ENCODE measurements at places on chromosomes 7 and 10. TPM values are rescaled to one million over a fixed set of nuclear protein-coding genes. Genes with fewer than 3 reads are reported as not detected.

The CYP2E1 gene
- 19.2 TPM for total RNA-seq

The COL17A1 gene
- 16.3 TPM for total RNA-seq

The AGBL3 gene
- total RNA-seq = 8.4 TPM

The ACTR1A gene
- 277 TPM for total RNA-seq

The TUBB8 gene
- not detected for total RNA-seq

The RTKN2 gene
- not detected for total RNA-seq

The CFTR gene
- 14.5 TPM for total RNA-seq

The SLC26A5 gene
- total RNA-seq = not detected

The CLEC2L gene
- not detected for total RNA-seq

DNA sequence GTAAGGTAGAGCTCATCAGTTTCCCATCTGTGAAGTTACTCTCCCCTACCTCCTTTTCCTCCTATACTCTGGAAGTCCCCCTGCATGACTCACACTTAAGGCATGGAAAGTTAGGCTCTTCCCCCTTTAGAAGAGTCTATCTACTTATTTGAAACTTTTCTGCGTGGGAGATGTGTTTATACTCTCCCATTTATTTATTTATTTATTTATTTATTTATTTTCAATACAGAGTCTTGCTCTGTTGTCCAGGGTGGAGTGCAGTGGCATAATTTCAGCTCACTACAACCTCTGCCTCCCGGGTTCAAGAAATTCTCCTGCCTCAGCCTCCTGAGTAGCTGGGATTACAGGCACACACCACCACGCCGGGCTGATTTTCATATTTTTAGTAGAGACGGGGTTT lies 107.5 kb upstream of the JCAD start:
- no peak for DNase-seq

DNA sequence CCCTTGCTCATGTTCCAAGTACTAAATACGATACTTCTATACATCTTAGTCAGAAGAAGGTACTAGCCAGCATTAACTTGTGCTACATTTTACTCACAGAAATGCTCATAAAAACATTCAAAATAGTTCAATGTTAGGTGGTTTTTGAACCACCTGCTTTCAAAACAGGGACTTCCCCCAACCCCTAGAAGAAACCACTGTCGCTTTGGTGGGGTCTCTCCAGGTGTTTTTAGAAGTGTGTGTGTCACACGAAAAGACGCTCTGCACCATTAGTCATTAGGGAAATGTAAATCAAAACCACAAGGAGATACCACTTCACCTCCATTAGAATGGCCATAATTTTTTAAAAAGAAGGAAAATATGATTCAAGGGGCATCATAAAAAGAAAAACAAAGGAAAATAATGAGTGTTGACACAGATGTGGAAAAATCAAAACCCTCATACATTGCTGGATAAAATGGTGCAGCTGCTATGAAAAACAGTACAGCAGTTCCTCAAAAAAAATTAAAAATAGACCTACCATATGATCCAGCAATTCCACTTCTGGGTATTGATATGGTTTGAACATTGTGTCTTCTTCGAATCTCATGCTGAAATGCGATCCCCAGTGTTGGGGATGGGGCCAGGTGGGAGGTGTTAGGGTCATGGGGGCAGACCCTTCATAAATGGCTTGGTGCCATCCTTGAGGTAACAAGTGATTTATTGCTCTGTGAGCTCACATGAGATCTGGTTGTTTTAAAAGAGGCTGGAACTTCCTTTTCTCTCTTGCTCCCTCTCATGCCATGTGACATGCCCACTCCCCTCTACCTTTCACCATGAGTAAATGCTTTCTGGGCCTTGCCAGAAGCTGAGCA lies 74.2 kb downstream of the MALSU1 start:
- DNase-seq = no peak

- DNase-seq = no peak
Measured at GRCh38 chr7:29032146-29032545, 74.0 kb upstream of the TRIL start.

DNA sequence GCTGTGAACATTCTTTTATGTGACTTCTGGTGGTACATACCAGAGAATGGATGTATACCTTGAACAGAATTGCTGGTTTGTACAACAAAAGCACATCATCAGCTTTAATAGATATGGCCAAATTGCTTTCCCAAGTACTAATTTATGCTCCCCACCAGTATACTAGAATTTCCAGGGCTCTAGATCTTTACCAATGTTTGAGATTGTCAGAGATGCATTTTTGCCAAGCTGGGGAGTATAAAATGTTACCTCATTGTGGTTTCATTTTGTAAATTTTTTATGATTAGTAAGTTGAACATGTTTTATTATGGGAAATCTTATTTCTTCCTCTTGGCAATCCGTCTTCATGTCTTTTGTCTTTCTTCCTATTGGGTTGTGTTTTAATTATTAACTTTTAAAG lies 179.9 kb upstream of the TMEM106B start:
- DNase-seq = no peak

GRCh38 chr7:75967487-75967997 lies 26.9 kb downstream of the TMEM120A start:
- DNase-seq = peak; percentile 87

DNA sequence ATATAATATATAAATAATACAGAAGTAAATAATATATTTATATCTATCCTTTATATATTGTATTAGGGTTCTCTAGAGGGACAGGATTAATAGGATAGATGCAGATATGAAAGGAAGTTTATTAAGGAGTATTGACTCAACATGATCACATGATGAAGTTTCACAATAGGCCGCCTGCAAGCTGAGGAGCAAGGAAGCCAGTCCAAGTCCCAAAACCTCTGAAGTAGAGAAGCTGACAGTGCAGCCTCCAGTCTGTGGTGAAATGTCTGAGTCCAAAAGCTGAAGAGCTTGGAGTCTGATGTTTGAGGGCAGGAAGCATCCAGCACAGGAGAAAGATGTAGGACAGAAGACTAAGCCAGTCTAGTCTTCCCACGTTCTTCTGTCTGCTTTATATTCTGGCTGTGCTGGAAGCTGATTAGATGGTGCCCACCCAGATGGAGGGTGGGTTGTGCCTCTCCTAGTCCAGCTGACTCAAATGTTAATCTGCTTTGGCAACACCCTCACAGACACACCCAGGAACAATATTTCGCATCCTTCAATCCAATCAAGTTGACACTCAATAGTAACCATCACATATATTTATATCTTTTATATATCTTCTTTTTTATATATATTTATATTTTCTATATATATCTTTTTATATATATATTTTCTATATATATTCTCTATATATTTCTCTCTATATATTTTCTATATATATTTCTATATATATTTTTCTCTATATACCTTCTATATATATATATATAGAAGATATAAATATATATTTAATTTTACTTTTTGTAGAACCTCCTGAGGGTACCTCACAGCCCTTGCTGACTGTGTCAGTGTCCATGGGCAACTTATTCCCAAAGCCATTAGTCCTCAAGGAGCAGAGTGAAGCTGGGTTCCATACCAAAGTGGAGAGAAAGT lies 24.6 kb upstream of the AKR1B10 start:
- DNase-seq = no peak

- DNase-seq = peak; percentile 87
Measured at GRCh38 chr7:65307651-65308299, 65.9 kb upstream of the ZNF92 start.

DNA sequence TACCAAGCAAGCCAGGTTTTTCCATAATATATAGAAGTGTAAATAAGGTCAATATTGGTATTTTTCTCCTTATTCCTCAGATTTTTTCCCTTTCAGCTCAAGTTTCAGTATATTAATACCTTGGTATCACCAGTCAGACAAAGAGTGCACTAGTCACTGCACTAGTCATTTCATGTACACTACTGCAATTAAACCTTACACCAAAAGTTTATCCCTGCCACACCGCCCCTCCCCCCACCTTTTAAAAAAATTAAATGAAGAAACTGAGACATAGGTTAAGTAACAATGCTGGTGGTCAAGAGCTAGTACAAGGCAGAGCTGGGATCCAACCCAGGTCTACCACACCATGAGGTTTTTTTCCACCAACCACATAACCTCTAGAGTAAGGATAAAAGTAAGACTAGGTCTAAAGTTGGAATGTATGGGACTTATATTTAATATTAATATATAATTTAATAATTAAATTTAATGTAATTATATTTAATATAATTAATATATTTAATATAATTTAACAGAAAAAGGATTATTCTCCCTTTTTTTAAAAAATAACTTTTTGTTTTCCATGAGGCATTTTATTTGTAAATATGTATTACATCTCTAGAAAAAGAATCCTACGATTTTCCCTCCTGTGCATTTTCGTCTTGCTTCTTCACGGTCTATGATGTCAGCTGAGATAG lies 68.5 kb downstream of the NT5C2 start:
- no peak for DNase-seq

DNA sequence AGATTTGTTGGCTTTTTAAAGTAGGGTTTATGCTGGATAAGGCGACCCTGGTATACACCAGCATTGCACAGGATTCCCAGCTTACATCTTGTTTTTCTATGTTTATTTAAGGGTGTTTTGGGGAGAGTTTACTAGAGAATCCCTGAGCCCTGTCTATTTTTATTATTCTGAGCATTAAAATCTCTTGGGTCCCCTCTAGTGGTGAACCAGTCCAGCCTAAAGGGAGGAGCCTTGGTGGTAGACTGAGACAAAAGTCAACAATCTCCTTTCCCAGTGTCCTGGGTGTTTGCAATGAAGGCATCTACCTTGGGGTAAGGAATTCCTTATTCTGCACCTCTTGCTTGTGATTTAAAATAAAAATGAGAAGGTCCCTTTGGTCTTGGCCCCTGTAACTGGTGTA lies 38.2 kb downstream of the ANTXRL start:
- no peak for DNase-seq

GRCh38 chr7:128021366-128021765 lies 9.9 kb downstream of the LRRC4 start:
- no peak for DNase-seq

GRCh38 chr10:75825661-75826060 lies 394.2 kb downstream of the LRMDA start:
- DNase-seq = no peak

- no peak for DNase-seq
Measured at GRCh38 chr7:65219623-65220022, 154.0 kb upstream of the ZNF92 start.

GRCh38 chr10:60827791-60828488 lies 49.7 kb downstream of the CDK1 start:
- DNase-seq = peak; percentile 36

DNA sequence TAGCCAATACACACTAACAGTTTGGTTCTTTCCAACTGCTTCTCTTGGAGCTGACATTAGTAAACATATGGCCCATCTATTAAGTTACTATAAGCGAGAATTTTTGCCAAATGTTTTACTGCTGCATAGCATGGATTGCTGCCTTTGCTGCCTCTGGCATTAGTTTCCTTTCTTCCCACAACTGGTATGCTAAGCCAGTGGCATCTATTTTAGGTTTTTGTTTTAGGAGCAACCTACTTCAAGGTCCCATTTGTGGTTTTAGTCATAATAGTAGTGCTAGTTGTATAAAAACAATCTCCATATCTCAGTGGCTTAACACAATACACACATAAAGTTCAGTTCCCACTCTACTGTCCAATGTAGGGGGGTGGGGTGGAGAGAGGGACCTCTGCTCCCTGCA lies 25.9 kb upstream of the PANK1 start:
- DNase-seq = no peak

DNA sequence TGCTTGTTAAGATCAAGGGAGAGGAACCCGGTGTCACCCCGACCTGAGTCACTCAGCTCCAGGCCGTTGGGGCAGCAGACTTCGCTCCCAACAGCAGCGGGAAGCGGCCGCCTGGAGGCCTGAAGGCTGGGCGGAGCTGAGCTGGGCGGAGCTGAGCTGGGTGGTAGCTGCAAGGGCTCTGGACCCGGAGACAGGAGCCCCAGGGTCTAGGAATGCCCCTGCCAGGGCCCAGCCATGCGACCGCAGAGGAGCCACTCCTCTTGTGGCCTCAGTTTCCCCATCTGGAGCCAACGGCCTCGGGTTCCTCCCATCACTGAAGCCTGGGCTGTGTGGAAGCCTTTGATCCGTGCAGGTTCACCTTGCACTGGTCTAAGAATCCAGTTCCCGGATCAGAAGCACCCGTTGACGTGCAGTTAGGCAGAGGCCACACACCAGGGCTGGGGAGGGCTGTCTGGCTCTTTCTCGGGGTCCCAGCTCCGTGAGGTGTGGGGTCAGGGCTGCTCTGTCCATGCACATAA lies 21.9 kb upstream of the DPYSL4 start:
- peak; percentile 43 for DNase-seq

- no peak for DNase-seq
Measured at GRCh38 chr10:79066411-79067240, 2.1 kb upstream of the ZMIZ1 start.

GRCh38 chr7:28554802-28555471 lies 142.6 kb downstream of the CREB5 start:
- peak; percentile 19 for DNase-seq

DNA sequence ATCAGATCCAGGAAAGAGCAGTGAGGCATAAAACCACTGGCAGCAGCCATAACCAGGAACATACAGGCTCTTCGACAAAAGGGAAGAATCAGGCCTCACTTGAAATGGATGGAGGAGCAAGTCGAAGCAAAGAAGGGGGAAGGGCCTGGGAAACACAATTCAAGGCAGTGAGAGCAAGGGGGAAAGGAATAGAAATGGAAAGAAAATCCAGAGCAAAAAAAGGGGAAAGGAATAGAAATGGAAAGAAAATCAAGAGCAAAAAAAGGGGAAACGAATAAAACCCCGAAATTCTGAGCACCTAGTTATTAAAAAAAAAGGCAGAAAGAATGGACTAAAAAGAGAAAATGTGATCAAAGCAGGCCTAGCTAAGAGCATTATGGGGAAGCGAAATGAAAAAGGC lies 24.1 kb upstream of the PRKAR2B start:
- no peak for DNase-seq

GRCh38 chr7:149846021-149846420 lies 7.8 kb downstream of the ZNF862 start:
- DNase-seq = no peak

- DNase-seq = peak; percentile 21
Measured at GRCh38 chr10:43254881-43255633, 11.8 kb downstream of the RASGEF1A start.

GRCh38 chr7:17822547-17823173 lies 117.6 kb downstream of the SNX13 start:
- no peak for DNase-seq

DNA sequence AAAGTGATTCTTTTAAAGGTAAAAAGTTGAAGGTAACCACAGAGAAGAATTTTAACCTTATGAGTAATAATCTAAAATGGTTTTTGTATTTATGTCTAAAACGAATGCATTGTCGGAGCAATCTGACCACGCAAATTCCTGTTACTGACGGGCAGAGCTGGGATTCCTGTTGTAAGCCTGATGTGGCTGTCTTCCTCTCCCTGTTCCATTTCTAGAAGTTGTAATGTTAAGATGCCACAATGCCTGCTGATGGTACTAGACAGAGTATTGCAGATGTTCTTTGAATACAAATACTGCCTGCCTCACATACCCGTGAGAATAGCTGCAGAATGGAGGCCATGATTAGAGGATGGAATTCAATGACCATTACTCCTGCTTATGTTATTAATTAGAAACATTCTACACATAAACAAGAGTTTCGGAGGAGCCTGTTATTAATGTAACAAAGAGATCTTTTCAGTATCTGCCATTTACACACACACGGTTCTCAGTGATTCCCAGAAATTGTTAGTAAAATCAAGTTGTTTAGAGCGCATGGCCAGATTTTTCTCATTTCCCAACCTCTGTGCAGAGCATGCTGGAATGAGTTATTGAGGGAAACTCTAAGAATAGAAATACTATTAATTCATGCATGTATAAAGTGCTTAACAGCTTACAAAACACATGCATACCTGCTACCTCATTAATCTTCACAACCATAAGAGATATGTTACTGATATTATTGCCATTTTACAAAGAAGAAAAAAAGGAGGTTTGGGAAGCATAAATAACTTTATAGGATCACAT lies 196.8 kb downstream of the PTN start:
- DNase-seq = no peak

GRCh38 chr7:148436571-148436970 lies 154.0 kb upstream of the C7orf33 start:
- no peak for DNase-seq
